ENCODE measurements at places on chromosomes 5 and 9. TPM values are rescaled to one million over a fixed set of nuclear protein-coding genes. Genes with fewer than 3 reads are reported as not detected.
A peak's percentile ranks its signal among the peaks of the same experiment; 100 is the strongest.

The ACTBL2 gene
- not detected for total RNA-seq

The GMCL2 gene
- total RNA-seq: not detected

The SPATA31D4 gene
- total RNA-seq: not detected

The CCNB1 gene
- 106 TPM for total RNA-seq

The TTC23L gene
- not detected for total RNA-seq

DNA sequence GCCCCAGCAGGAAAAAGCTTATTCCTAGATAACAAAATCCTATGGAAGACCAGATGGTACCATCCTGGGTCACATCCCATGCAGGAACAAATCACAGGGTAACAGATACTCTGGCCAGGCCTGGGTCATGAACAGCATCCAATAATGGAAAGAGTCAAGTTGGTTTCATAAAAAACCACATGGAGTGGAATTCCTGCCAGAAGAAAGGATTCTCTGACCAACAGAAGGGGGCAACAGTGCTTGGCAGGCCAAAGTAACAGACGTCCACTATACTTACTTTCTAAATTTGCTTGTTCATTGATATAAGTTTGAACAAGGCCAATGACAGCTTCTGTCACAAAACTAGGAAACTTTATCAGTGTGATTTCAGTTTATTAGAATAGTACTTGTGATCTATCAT lies 273.5 kb downstream of the ARRDC3 start:
- H3K4me3 ChIP-seq: no peak overlapping the region
- peaks cover 6% of the 10 kb centered on the region for H3K27me3 ChIP-seq
- H3K4me1 ChIP-seq: no peaks in the 10 kb centered on the region
- DNase-seq: no peak
- H3K27ac ChIP-seq: no peak overlapping the region

GRCh38 chr9:127711226-127711701 lies 4.2 kb downstream of the PTRH1 start:
- H3K4me1 ChIP-seq: peaks cover 17% of the 10 kb centered on the region
- no peak overlapping the region for H3K4me3 ChIP-seq
- no peak for DNase-seq
- H3K27me3 ChIP-seq: peaks cover 2% of the 10 kb centered on the region

- H3K4me3 ChIP-seq: no peak overlapping the region
- no peak overlapping the region for H3K27ac ChIP-seq
- no peaks in the 10 kb centered on the region for H3K36me3 ChIP-seq
- DNase-seq: no peak
These were observed 208.7 kb downstream of the FANCC start for GRCh38 chr9:95108777-95109176.

DNA sequence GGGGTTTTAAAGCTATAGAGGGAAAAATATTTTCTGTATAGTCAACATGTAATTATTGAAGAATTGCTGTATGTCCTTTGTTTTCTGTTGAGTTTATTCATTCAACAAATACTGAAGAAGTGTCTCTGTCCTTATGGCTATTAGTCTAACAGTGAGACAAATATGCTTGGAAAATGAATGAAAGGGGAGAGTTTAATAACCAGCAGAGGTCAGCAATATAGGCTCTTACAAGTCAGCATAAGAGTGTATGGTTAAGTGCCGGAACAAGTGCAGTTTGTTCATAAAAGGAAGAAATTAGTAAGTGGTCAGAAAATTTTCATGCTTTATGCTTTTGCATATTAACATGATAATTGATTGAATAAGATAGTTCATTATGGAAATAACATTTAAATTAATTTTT lies 3.6 kb downstream of the SCAMP1 start:
- H3K4me1 ChIP-seq: peaks cover 31% of the 10 kb centered on the region
- H3K27me3 ChIP-seq: no peaks in the 10 kb centered on the region
- H3K4me3 ChIP-seq: no peak overlapping the region
- H3K27ac ChIP-seq: no peak overlapping the region
- DNase-seq: no peak

GRCh38 chr9:80516679-80517078 lies 944.9 kb downstream of the TLE4 start:
- H3K36me3 ChIP-seq: no peaks in the 10 kb centered on the region
- no peak overlapping the region for H3K27ac ChIP-seq
- H3K27me3 ChIP-seq: no peaks in the 10 kb centered on the region
- no peak overlapping the region for H3K4me3 ChIP-seq

- no peak overlapping the region for H3K4me3 ChIP-seq
- H3K27ac ChIP-seq: no peak overlapping the region
- no peaks in the 10 kb centered on the region for H3K4me1 ChIP-seq
- no peaks in the 10 kb centered on the region for H3K36me3 ChIP-seq
- no peaks in the 10 kb centered on the region for H3K27me3 ChIP-seq
These were observed 166.7 kb downstream of the GAPVD1 start for GRCh38 chr9:125428060-125428901.

DNA sequence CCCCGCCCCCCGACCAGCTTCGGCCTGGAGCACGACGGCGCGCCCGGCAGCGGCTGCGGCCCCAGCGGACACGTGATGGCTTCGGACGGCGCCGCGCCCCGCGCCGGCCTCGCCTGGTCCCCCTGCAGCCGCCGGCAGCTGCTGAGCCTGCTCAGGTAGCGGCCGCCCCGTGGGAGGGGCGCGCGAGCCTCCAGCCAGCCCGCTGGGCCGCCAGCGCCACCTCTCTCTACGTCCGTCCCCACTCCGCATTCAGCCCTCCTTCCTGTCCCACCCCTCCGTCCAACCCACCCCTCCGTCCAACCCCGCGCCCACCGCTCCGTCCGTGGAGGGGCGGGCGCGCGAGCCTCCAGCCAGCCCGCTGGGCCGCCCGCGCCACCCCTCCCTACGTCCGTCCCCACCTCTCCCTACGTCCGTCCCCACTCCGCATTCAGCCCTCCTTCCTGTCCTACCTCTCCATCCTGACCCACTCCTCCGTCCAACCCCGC lies 6.5 kb downstream of the ADAMTS13 start:
- peaks cover 30% of the 10 kb centered on the region for H3K27me3 ChIP-seq
- no peaks in the 10 kb centered on the region for H3K36me3 ChIP-seq
- no peak overlapping the region for H3K4me3 ChIP-seq

- no peak overlapping the region for H3K4me3 ChIP-seq
- no peaks in the 10 kb centered on the region for H3K4me1 ChIP-seq
- peaks cover 7% of the 10 kb centered on the region for H3K36me3 ChIP-seq
- no peak for DNase-seq
- no peak overlapping the region for H3K27ac ChIP-seq
These were observed 9.7 kb downstream of the FAXDC2 start for GRCh38 chr5:154840435-154841272.

GRCh38 chr9:677461-678097 lies 163.9 kb upstream of the DMRT1 start:
- H3K27ac ChIP-seq: no peak overlapping the region
- H3K36me3 ChIP-seq: no peaks in the 10 kb centered on the region
- DNase-seq: no peak
- H3K27me3 ChIP-seq: peaks cover 5% of the 10 kb centered on the region

GRCh38 chr5:138350563-138350890 lies 2.0 kb upstream of the KDM3B start:
- H3K4me3 ChIP-seq: peak overlapping the region; percentile 32
- H3K4me1 ChIP-seq: peaks cover 42% of the 10 kb centered on the region
- H3K27ac ChIP-seq: peak overlapping the region; percentile 69
- H3K36me3 ChIP-seq: peaks cover 20% of the 10 kb centered on the region

DNA sequence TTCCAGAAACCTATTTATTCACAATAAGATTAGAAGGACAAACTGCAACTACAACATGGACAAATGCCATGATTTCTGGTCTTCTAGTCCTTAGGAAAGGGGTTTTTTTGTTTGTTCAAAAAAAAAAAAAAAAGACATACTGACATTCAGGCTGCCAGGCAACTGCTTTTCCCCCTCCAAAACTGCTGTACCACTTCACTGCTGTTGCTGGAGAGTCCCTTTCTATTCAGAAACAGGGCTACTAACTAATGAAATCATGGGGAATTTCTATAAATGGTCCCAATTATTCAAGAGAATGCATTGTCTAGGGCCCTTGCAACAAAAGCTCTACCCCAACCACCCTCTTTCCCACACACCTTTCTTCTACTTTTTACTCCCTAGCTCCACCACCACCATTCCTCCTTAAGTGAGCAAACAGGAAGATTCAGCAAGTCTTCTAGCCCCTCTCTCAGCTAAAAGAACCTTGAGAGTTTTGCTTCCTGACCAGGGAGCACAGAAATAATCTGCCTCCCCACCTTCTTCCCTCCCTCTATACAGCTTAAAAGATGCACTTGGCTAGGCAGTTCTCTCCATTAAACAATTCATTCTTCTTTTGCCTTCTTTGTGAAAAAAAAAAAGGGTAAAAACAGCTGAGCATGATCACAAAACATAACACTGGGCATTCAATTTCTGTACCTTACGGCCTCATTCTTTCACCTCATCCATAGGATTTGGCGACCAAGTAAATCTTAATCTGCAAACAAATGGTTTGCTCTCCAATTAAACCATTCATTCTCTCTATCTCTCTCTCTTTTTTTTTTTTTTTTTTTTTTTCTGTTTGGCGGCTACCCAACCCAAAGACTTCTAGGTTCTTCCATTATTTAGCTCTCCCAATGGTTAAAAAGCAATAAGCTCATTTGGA lies 13.8 kb downstream of the ZNF608 start:
- H3K27ac ChIP-seq: no peak overlapping the region
- no peak overlapping the region for H3K4me3 ChIP-seq
- no peaks in the 10 kb centered on the region for H3K4me1 ChIP-seq
- H3K27me3 ChIP-seq: peaks cover 7% of the 10 kb centered on the region

DNA sequence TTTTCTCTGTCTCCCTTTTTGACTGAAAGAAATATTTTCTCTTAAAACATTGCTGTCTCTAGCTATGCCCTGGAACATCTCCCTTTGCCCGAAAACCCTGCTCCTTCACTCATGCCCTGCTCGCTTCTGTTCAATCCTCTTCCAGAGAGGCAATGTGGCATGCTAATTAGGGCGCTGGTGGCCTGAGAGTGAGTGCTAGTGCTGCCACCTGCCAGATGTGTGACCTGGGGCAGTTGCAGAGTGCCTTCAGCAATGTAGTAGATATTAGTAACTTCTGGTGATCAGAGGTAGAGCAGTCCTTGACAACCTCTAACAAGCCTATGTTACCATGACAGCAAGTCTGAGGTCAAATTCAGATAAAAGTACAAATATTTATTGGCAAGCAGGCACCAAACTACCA lies 119.5 kb upstream of the OSMR start:
- no peaks in the 10 kb centered on the region for H3K4me1 ChIP-seq
- no peaks in the 10 kb centered on the region for H3K36me3 ChIP-seq
- DNase-seq: no peak
- H3K27me3 ChIP-seq: peaks cover 4% of the 10 kb centered on the region
- no peak overlapping the region for H3K27ac ChIP-seq

All from activated T-helper 1 cell treated with anti-CD3 and anti-CD28 coated beads, Interleukin-12 subunit alpha, Interleukin-12 subunit beta, Interleukin-2, Interleukin-4 antibody, amounts not matched to agents 30 ng/mL and 10 ng/mL and 1 ng/mL, durations not matched to agents 14 hours and 24 hours and 36 hours (primary cell).